Neural progenitor cell (in vitro differentiated cells): ENCODE measurements at places on chromosomes 1 and 21.

DNA sequence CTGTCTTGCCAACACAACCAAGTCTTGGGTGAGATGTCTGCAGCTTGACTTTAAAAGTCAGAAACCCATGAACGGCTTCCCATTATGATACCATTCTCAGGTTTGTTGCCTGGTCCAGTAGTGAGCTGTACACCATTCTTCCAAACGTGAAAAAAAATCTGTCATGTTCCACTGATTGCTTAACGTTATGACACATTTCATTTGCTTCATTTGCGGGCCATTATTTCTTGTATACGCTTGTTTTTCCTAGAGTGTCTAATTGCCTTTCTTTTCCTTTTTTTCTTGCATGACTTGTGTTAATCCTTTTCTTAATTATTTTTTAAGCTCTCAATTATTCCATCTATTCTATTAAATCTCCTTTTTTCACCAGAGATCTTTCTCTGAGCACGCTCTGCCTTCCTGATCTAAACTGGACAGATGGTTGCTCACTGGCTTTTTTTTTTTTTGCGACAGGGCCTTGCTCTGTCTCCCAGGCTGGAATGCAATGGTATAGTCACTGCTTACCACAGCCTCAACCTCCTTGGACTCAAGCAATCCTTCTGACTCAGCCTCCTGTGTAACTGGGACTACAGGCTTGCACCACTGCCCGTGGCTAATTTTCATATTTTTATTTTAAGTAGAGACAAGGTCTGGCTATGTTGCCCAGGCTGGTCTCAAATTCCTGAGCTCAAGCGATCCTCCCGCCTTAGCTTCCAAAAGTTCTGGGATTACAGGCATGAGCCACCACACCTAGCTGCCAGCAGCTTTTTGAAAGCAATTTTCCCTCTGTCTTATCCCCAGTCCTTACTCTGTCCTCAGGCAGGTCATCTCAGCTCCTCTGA is 31.7 kb upstream of the CAMTA1 start:
- DNase-seq, result no peak

- peak; percentile 32 for DNase-seq
Measured at GRCh38 chr1:234724516-234725176, 114.7 kb upstream of the IRF2BP2 start.

GRCh38 chr1:50420689-50421365 is 2.4 kb downstream of the DMRTA2 start:
- DNase-seq, result peak; percentile 88

DNA sequence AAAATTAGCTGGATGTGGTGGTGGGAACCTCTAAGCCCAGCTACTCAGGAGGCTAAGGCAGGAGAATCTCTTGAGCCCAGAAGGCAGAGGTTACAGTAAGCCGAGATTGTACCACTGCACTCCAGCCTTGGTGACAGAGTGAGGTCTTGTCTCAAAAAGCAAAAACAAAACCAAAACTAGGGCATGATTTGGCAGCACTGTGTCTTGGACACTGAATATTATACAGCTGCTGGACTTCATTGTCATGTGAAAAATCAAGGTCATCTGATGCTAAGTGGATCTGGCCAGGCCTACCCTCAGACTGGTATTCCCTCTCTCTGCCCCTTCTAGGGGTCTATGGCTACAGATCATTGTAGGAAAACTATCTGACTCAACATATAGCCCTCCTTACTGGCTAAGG is 55.2 kb upstream of the MRPS6 start:
- no peak for DNase-seq

GRCh38 chr1:186218654-186219352 is 156.2 kb downstream of the TPR start:
- no peak for DNase-seq

GRCh38 chr1:235650341-235651169 is 971 bp upstream of the GNG4 start:
- DNase-seq, result peak; percentile 80

GRCh38 chr1:213326281-213327016 is 275.4 kb downstream of the RPS6KC1 start:
- no peak for DNase-seq

- DNase-seq, result peak; percentile 33
Measured at GRCh38 chr1:161427733-161428516, 60.2 kb upstream of the CFAP126 start.

GRCh38 chr1:34771573-34772371 is 9.2 kb upstream of the GJB3 start:
- DNase-seq, result no peak

- DNase-seq, result no peak
Measured at GRCh38 chr21:38631206-38631605, 132.9 kb upstream of the ERG start.

- DNase-seq, result no peak
Measured at GRCh38 chr1:163983097-163983496, 575.9 kb upstream of the PBX1 start.

DNA sequence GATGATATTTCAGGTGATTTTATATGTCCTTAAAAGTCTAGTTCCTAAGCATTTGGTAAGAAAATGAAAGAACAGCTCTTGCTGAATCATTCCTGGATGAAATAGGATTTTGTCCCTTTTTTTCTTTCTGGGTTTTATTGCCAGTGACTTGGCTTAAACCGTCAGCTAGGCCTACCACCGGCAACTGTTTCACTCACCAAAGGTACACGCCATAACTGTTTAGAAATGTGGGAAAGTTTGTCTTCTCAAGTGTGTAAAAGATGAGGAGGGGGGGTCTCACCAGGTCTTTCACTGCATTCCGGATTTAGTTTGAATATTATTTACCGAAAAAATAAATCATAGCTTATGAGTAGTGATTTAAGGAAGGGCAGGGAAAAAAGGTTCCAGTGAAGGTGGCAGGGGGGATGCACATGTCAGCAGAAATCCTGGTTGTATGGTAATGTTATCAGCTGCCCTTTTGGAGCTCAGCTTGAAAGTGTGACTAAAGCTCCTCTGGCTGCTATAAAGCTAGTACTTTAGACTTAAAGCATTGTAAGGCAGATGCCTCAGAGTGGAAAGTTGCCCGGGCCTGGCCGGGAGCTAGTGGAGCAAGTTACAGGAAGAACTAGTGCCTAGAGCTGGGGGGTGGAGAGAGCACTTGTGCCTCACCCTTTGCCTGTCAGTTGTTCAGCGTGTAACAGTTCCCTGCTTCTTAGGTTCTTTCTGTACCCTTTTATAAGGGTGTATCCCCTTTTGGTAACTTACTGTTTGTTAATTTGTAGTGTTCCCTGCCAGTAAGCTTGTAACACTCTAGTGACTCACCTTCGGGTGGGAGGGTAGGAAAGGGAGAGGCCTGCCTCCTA is 3.1 kb downstream of the ATP1A1 start:
- peak; percentile 44 for DNase-seq

DNA sequence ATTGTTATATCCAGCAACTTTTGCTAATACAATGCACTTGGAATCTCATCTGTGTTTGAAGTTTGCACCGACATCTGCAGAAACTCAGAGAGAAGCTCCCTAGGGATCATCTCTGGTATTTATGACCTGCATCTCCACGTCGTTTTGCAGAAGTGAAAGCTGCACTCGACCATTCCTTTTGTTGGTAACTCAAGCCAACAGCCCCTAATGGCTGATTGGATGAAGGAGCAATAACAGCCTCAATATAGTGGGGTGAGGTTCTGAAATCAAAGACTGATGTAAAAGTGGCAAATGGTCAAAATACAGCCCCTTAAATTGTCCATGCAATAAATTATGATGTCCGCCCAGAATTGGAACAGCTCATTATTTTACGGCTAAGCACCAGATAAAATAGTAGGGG is 344.2 kb upstream of the KAZN start:
- no peak for DNase-seq
